Esophagus squamous epithelium (tissue), 5 donors: ENCODE measurements at places on chromosomes 6 and 20.

GRCh38 chr6:135233686-135234491, 52.8 kb downstream of the MYB start:
- no peak for DNase-seq

- DNase-seq, result no peak
Measured at GRCh38 chr20:7240490-7240889, 473.0 kb downstream of the BMP2 start.

DNA sequence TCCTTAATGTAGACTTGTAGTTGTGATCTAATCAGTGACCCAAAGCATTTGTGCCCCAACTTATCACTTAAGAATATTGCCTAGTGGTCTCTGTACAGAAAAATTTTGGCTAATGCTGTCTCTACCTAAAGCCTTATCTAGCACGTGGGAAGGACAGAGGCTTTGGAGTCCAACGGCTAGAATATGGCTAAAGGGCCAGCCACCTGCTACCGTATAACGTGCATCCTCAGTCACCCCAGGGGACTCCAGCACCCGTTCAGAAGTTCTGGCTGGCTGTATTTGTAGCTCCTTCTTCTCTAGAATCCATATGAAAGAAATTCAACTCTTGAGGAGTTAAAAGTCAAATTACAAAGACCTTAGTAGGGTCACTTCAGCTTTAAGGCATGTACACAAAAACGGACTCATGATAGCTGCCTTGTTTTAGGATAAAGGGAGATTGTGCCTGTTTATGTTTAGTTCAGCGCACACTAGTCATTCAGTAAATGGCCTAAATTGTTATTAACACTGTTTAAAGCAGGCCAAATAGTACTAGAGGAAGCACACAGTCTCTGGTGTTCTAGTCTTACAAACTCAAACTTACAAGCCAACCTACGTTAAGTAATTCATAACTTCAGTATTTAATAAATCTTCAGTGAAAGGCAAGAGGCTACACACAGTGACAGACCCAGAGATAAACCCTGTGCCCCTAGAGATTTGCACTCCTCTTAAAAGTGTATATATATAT, 407.5 kb upstream of the PLCB4 start:
- DNase-seq, result no peak

DNA sequence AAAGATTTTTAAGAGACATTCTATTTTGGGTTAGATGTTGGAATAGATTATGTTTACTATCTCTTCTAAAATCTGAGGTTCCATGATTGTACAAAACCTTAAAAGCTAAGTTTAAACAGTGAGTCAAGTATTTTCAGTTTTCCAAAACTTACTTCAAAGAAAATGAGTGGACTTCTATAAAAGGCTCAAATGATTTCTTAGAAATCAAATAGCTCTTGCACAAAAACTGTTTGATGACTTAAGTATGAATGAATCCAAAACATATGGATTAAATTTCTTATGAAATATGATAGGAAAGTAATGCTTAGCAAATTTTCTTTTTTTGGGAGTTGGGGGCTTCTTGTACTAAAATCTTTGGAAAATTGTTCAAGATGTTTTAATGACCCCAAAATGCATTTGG, 837.3 kb upstream of the SLC35B3 start:
- no peak for DNase-seq

- DNase-seq, result no peak
Measured at GRCh38 chr20:53662595-53662994, 69.0 kb upstream of the ZNF217 start.

- DNase-seq, result no peak
Measured at GRCh38 chr6:149897855-149898744, at the start of gene RAET1E. TSS of gene RAET1E (minus strand) at chr6:149898113. CDS start at chr6:149890901, 7,212 bp downstream.
